DMS53 (cell line): ENCODE measurements at places on chromosomes 1 and 21.

DNA sequence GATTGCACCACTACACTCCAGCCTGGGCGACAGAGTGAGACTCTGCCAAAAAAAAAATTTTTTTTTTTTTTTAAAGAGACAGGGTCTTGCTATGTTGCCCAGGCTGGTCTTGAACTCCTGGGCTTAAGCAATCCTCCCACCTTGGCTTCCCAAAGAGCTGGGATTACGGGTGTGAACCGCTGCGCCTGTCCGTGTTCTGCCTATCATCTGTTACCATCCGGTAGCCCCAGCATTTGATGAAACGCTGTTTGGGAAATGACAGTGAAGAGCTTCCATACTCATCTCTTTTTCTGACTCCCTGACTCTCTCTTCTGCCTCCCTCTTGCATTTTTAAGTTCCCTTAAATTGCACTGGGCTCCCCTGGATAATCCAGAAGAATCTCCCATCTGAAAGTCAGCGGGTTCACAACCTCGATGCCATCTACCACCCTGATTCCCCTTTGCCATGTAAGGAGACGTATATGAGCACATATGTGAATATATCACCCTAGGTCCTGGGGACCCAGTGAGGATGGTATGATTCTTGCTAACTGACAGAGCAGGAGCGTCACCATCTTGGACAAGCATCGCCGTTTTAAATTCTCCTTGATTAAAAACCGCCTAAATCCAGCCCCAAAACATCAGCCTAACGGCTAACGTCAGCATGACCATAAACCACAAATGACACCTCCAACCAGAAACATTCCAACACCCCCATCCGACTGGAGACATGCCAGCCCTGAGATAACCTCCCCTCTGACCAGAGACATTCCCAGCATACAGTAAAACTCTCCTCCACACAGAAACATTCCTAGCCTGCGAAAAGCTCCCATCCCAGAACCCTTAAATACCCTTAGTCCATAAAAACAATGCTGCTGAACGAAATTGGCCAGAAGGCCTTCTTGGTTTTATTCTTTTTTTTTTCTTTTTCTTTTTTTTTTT lies 12.4 kb downstream of the TNFRSF8 start:
- DNase-seq, result no peak

- no peak for DNase-seq
Measured at GRCh38 chr1:36612121-36612520, 129.4 kb upstream of the CSF3R start.

DNA sequence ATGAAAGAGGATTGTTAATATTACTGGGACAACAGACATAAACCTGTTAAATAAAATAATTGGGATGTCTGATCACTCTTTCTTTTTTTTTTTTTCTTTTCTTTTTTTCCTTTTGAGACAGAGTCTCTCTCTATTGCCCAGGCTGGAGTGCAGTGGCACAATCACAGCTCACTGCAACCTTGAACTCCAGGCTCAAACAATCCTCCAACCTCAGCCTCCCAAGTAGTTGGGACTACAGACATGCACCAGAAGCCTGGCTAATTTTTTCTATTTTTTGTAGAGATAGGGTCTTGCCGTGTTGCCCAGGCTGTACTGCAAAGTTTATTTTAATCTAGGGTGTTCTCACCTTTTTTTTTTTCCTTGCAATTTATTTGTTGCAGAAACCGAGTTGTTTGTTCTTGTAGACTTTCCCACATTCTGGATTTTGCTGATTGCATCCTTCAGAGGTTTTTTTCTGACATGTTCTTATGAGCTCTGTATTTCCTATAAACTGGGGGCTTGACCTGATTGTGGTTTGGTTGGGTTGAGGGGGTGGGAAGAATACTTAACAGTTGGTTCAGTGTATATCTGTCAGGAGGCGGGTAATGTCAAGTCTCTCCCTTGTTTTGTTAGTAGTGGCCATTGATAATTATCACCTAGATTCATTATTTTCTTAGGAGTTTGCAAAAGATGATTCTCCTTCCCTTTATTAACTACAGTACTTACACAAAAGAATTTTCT lies 125.2 kb downstream of the MAST2 start:
- no peak for DNase-seq

- no peak for DNase-seq
Measured at GRCh38 chr1:78277253-78277652, 213.5 kb upstream of the PTGFR start.

GRCh38 chr1:46030876-46031660 lies 101.4 kb downstream of the PIK3R3 start:
- DNase-seq, result no peak

- peak; percentile 39 for DNase-seq
Measured at GRCh38 chr1:165697491-165697880, 876 bp downstream of the ALDH9A1 start.

GRCh38 chr1:210288116-210288515 lies 40.6 kb upstream of the HHAT start:
- peak; percentile 50 for DNase-seq

DNA sequence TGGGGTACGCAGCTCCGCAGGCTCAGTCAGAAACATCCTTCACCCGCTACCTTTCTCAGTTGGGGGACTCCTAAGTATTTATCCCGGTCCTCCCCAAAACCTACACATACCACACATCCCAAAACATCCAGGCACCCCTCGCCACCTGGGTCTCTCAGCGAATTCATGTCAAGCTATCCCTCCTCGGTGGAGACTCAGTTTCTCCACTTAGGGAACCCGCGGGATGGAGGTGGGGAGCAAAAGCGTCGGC lies 1.3 kb upstream of the ZBTB7B start:
- DNase-seq, result no peak
